ENCODE measurements at places on chromosomes 16 and 17.

GRCh38 chr17:50565402-50566350 lies 5.2 kb downstream of the CACNA1G start:
- ATAC-seq = no peak

DNA sequence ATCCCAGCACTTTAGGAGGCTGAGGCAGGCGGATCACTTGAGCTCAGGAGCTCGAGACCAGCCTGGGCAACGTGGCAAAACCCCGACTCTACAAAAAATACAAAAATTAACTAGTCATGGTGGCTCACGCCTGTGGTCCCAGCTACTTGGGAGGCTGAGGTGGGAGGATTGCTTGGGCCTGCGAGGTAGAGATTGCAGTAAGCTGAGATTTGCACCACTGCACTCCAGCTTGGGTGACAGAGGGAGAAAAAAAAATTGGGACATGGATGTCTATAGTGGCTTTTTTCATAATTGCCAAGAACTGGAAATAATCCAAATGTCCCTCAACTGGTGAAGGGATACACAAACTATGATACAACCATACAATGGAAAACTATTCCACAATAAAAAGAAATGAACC lies 28.6 kb downstream of the OSBPL7 start:
- ATAC-seq = no peak

DNA sequence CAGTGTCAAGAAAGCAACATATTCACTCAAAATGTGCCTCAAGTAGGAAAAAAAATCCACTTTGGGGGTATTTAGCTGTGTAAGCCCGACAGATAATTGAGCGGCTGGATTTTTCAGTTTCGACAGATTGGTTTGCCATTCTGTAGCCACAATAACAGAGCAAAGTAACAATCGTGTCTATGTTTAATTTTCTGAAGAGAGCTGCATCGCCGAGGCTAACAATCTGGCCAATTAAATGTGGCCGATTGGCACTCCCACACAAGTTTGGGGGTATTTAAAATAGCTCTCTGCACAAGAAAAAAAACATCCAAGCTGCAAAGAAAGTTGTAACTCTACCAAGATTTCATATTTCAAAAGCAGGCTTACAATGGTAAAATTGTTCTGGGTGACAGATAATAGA lies 99.7 kb upstream of the CDH13 start:
- no peak for ATAC-seq

GRCh38 chr16:30004424-30004776 lies 6.4 kb downstream of the DOC2A start:
- no peak for ATAC-seq

GRCh38 chr16:85346404-85347212 lies 234.3 kb upstream of the CIBAR2 start:
- ATAC-seq = no peak

GRCh38 chr16:77896415-77897128 lies 108.2 kb downstream of the VAT1L start:
- no peak for ATAC-seq

DNA sequence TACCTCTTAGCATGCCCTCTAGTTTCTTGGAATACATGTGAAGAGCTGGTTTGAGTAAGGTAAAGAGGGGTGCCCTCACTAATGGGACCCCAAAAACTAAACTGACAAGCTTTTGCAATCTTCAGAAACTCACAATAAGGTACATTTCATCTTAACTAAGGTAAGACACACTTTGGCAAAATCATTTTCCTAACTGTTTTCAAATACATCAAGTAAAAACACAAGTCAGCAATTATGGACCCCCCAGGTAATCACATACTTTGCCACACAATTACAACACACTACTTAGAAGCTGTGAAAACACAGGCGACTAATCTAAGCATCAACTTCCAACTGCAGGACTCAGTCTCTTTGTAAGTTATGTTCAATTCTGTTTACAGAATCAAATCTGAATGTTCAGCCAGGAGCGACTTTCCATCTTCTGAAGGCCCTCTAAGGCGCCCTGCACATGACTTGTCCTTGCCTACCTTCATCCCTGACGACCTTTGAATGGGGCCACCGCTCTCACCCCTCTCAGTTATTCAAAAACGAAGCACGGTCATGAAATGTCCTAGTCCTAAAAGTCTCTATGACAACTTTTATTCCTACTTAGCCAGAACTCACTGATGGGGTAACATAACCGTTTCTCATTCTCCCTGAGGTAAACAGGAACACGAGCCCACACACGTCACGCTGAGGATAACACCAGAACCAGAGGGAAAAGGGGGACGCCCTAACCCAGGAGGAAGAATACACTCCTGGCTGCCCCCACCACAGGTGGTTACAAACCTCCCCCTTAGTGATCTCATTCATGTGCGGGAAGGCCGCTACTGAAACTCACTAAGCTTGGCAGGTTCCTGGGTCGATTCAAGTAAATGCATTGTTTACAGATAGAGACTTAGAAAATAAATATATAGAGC lies 5.5 kb downstream of the CREBBP start:
- ATAC-seq = no peak

DNA sequence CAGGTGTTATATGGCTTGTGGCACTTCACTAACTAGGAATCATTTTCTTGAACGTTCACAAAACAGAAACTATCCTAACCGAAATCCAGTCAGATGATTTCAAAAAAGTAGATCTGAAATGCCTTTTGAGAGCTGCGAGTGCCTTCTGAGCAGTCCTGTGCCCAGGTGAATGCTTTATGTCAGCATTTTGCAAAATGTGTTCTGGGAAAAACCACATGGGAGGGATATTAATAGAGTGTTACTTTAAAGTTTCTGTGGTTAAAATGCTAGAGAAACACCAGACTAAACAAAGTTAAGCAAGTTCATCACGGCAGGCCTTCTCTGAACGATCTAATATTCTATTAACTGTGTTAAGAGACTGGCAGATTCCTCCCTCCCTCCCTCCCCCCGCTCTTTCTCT lies 15.8 kb upstream of the RGS9 start:
- no peak for ATAC-seq

DNA sequence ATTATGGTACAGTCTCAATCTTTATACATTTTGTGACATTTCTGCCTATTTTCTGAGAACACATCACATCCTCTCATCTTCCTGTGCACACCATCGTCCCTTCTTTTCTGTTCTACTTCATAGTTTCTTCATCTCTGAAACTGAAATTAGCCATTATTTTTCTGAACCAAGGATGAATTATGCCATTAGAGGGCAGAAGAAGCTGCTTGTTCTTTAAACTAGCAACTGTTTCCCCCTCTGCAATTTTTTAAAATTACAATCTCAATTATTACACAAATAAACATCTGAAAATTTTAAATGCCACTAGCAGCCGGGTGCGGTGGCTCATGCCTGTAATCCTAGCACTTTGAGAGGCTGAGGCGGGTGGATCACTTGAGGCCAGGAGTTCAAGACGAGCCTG lies 41.3 kb downstream of the RBBP6 start:
- ATAC-seq = no peak

DNA sequence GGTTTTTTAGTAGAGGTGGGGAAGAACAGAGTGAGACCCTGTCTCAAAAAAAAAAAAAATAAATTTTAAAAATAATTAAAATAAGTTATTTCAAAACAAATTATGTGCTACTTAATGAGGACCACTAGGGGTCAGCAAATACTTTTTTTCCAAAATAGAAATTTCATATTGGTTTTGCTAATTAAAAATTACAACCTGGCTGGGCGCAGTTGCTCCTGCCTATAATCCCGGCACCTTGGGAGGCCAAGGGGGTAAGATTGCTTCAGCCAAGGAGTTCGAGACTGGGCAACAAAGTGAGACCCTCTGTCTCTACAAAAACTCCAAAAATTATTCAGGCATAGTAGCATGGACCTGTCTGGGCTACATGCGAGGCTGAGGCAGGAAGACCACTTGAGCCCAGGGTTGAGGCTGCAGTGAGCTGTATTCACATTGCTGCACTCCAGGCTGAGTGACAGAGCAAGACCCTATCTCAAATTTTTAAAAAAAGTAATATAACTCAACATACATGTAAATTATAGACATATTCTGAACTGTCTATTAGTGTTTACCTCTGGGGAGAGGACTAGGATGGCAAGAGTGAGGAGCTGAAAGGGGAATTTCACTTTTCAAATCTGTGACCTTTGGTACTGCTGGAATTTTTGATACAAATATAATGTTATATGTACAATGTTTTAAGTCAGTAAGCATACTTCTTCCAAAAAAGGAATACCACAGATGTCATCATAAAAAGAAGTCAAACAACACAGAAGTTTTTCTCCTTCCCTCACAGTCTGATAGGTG lies 8.1 kb downstream of the MEIOB start:
- no peak for ATAC-seq

GRCh38 chr17:41589301-41589700 lies 2.6 kb upstream of the KRT14 start:
- no peak for ATAC-seq

DNA sequence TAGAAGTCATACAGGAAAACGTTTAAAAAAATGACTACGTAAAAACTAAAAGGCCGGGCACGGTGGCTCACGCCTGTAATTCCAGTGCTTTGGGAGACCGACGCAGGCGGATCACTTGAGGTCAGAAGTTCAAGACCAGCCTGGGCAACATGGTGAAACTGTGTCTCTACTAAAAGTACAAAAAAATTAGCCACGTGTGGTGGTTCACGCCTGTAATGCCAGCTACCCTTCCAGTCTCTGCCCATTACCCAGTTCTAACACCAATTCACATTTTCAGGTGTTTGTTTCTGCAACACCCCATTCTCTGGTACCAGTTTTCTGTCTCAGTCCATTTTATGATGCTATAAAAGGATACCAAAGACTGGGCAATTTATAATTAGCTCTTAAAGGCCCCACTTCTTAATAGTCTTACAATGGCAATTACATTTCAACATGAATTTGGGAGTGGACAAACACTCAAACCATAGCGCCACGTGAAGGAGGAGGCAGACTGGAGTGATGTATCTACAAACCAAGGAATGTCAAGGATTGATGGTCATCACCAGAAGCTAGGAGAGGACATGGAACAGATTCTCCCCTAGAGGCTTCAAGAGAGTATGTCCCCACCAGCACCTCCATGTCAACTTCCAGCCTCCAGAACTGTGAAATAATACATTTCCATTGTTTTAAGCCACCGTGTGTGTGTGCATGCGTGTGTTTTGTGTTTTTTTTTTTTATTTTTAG lies 791 bp upstream of the C17orf75 start:
- no peak for ATAC-seq

- ATAC-seq = peak; percentile 28
Measured at GRCh38 chr16:9647981-9648701, 534.1 kb downstream of the GRIN2A start.

- no peak for ATAC-seq
Measured at GRCh38 chr17:10556301-10557005, 7.0 kb upstream of the MYH2 start.

- no peak for ATAC-seq
Measured at GRCh38 chr17:28142305-28142704, 99.8 kb downstream of the NLK start.

- ATAC-seq = peak; percentile 37
Measured at GRCh38 chr16:49748322-49748721, 107.6 kb downstream of the ZNF423 start.

GRCh38 chr16:69411064-69411985 lies 13.1 kb upstream of the CYB5B start:
- no peak for ATAC-seq

DNA sequence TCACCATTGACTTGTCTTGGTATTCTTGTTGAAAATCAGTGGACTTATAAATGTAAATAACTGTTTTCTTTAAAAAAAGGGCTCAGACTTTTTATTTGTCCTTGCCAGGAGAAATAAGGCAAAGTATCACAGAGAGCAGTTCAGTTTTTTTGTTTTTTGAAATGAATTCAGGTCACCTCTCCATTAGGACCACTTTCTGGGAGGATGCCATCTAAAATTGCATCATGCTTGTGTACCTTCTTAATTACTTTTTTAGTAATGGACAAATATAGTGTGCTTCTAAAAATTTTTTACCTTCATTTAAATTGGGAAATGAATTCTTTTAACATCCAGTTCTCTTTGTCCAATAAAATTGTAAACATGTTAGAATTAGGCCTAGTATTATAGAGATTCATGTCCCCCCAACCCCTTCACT lies 210.0 kb downstream of the BCAS3 start:
- ATAC-seq = no peak

DNA sequence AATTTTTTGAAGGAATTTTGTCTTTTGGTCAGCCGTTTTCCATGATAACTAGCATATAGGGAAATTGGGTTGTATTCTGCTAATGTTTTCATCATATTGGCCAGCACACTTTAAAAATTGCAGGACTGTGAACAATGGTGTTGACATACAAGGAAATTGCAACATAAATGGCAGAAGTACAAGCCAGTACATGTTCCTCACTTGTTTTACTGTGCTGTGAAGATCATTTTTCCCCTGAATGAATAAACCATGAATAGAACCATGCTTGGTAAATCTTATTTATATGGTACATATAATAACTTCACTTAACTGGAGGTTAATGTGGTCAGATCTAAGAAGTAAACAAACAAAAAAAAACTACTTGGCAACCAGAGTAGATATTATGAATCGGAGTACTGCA lies 22.8 kb downstream of the OMG start:
- ATAC-seq = peak; percentile 81

DNA sequence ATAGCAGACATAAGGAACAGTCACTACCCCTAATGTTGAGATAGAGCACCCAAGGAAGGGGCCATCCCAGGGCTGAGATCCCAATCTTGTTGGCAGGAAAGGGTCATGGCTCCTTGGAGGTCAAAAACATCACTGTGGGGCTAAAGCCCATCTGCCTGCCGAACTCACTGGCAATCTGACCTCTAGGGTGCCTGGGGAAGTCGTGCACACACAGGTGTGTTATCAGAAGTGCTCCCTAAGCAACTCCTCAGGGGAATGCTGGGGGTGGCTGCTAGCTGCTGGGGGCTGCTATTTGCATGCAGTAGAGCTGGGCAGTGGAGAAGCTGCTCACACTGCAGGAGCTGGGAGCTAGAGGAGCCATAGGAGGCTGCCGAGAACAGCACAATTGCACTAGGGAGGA lies 47.5 kb upstream of the PHOSPHO1 start:
- ATAC-seq = no peak

DNA sequence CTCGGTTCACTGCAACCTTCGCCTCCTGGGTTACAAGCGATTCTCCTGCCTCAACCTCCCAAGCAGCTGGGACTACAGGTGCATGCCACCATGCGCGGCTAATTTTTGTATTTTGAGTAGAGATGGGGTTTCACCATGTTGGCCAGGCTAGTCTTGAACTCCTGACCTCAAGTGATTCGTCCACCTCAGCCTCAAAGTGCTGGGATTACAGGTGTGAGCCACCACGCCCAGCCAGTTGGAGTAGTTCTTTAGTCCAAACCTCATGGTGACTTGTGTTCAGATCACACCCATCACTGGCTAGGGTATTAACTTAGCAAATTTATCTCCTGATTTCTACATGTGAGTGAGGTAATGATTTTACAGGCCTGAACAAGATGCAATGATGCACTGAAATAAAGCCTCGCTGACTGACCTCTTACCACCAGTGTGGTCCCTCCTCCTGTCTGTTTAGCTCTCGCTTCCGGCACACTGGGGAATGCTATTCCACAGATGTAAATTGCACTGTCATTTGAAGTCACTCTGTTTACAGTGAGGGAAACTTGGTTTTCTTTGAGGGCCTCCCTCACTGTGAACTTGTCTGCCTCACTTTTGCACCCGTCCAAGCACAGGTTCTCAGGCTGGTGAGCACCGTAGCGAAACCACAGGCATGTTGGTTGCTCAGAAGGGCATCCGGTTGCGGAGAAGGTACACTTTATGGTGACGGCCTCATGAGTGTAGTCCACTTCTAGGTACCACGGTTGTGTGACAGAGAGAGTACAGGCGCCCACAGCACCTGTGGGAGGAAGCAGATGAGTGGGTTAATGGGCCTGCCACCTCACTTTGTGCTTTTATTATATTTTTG lies 5.5 kb downstream of the IGSF6 start:
- no peak for ATAC-seq

Data from gastroesophageal sphincter (tissue), 4 donors.